Daoy (cell line): ENCODE measurements at places on chromosomes 3 and 15. TPM values are rescaled to one million over a fixed set of nuclear protein-coding genes. Genes with fewer than 3 reads are reported as not detected.

GRCh38 chr15:74653426-74654102 is 37.9 kb downstream of the CLK3 start:
- DNase-seq, result peak; percentile 62

DNA sequence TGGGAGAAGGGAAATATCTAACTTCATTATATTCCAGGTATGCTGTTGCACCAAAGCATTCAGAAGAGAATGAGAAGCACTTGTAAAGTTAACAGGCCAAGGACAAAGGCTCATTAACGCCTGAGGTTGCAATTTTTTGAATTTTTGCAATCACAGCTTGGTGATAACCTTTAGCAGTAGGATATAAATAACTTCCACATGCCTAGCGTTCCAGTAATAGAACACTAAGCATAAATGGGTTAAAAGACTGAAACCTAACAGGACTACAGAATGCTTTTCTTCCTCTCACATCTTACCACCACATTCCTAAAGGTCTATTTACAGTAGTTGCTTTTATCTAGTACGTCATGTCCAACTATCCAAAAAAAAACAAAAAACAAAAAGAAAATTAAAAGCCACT is 57.4 kb upstream of the IMPG2 start:
- DNase-seq, result no peak

GRCh38 chr15:93037820-93038705 is 50.9 kb downstream of the RGMA start:
- no peak for DNase-seq

DNA sequence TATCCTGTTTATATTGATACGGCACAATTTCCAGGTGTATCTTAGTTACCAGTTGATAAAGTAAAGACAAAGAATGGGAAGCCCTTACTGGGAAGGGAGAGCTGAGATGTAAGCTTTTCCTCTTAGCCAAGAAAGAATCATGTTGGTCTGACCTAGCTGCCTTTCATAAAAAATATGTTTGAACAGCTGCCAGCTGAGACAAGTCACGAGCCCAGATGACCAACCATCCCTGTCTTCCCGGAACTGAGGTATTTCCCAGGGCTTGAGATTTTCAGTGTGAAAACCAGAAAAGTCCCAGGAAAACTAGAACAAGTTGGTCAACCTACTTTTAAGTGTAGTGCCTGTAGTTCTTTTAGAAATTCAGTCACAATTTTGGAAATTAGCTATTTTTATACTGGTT is 3.6 kb upstream of the MYH15 start:
- DNase-seq, result no peak

DNA sequence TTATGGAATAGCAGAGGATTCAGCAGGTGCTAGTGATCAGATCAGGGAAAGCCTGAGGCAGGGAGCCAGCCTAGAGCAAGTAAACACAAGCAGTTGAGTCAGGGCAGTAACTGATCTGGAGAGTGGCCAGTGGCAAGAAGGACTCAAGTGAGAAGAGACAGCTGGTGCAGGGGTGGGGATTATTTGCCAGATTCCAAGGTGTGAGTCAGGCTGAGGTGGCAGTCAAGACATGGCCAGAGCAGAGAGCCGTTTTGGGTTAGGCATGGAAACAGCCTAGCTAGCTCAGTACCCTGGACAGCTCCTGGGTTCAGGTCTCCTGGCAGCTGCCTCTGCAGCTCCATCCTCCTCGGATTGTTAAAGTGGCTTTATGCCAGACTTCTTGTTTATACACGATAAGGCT is 281.9 kb upstream of the ONECUT1 start:
- peak; percentile 5 for DNase-seq

- no peak for DNase-seq
These were observed 468.5 kb downstream of the NLGN1 start for GRCh38 chr3:173865900-173866498.

Gene GOLGA8N
- 0.23 and 0.51 TPM in 2 replicates for total RNA-seq

Gene FBN1
- total RNA-seq, result 73.7 and 80.0 TPM in 2 replicates

Gene NEIL1
- not detected in 2 replicates for total RNA-seq

Gene SPTBN5
- total RNA-seq, result 1.1 and 3.8 TPM in 2 replicates
